ENCODE measurements at places on chromosomes 7 and 10. TPM values are rescaled to one million over a fixed set of nuclear protein-coding genes. Genes with fewer than 3 reads are reported as not detected.

GRCh38 chr10:104029521-104029860 is 56.2 kb downstream of the COL17A1 start:
- DNase-seq = no peak

GRCh38 chr7:41711283-41712064 is 8.6 kb upstream of the INHBA start:
- DNase-seq = no peak

DNA sequence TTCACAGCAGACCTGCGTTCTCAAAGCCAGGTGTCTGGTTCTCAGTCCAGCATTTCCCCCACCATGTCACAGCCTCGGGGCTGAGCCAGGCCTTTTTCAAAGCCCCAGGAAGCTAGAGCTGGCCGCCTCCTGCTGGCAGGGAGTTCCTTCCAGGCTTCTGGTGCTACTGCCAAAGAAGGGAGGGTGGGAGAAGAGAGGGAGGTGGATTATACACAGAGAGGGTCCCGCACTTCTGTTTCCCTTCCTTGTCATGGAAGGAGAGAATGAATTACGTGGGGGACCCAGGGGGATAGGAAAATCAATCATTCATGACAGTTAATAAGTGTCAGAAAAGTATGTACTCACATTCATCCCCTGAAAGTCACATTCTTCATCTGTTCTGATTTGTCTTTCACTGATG is 600 bp upstream of the LGI1 start:
- no peak for DNase-seq

- DNase-seq = no peak
Measured at GRCh38 chr7:147804032-147804431, 786.5 kb upstream of the C7orf33 start.

- DNase-seq = no peak
Measured at GRCh38 chr10:79116801-79117723, 48.3 kb downstream of the ZMIZ1 start.

GRCh38 chr10:86034710-86035109 is 331.9 kb downstream of the GRID1 start:
- DNase-seq = no peak

DNA sequence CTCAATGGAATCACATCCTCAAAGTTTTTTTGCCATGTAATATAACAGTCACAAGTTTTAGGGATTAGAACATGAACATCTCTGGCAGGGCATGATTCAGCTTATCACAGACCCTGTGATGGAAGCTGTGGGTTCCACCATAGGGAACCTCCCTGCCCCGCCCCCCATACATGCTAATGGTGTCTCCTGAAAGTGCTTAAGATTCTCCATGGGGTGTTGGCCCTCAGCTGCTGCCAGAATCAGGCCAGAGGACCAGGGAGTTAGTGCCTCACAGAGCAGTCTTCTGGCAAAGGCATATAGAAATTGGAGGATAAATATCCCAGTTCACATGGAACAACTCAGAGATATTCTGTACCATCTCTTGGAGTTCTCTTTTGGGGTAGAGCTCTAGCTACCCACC is 119.4 kb downstream of the RAB11FIP2 start:
- DNase-seq = no peak

DNA sequence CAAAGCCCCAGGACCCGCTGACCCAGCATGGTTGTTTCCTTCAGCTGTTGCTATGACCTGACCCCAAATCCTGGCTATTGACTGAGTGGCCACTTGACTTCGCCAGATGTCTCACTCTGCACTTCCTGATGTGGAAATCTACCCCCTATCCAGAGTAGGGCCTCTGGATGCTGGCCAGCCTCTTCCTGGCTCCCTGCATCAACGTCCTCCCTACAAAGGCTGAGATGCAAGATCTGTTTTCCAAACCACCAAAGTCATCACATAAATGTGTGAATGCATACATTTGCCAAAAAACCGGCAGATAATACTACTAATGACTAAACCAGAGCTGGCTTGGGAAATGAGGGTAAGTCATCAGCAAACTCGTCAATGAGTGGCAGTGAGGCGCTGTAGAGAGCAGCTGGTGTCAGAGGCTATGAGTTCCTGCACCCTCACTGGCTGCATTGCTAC is 70.4 kb downstream of the PYROXD2 start:
- peak; percentile 87 for DNase-seq

- no peak for DNase-seq
Measured at GRCh38 chr10:75508239-75508813, 76.9 kb downstream of the LRMDA start.

GRCh38 chr10:129027906-129028305 is 439.1 kb upstream of the MGMT start:
- DNase-seq = no peak

- DNase-seq = no peak
Measured at GRCh38 chr7:122965306-122965705, 30.2 kb downstream of the TAS2R16 start.

- no peak for DNase-seq
Measured at GRCh38 chr7:106569500-106569929, 91.4 kb downstream of the CCDC71L start.

DNA sequence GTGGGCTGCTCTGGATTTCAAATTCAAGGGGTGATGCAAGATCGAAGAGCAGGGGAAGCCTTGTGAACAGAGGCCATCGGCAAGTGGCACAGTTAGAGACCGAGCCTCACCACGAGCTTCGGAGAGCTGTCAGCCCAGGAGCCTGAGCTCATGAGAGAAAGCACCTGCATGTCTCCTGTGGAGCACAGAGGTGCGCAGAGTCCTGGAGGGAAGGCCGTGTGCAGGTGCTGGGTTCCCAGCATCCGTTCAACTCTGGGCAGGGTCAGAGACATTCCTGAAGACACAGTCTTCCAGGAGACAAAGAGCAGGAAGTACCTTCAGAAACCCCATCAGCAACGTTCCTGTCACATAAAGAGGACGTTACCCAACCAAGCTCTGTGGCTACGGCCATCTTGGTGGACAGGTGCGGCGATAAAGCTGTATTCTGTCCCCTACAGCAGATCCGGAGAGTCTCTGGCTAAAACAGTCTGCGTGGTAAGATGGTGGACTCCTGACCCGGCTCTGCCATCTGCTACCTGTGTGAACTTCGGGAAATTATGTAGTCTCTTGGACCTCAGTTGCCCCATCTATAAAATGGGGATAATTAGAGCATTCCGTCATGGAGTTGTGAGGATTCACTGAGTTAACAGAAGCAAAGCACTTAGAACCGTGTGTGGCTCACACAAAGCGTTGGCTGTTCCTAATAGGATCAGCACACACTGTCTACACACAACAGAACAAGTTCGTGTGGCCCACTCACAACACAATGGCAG is 40.6 kb downstream of the NOD1 start:
- no peak for DNase-seq

GRCh38 chr10:100725071-100725471 is 20.3 kb upstream of the PAX2 start:
- DNase-seq = no peak

GRCh38 chr7:151671514-151671913 is 151.8 kb upstream of the RHEB start:
- DNase-seq = peak; percentile 14

- no peak for DNase-seq
Measured at GRCh38 chr7:94276795-94277194, 117.9 kb upstream of the COL1A2 start.

GRCh38 chr10:103197174-103197573 is 4.1 kb upstream of the NT5C2 start:
- DNase-seq = no peak

DNA sequence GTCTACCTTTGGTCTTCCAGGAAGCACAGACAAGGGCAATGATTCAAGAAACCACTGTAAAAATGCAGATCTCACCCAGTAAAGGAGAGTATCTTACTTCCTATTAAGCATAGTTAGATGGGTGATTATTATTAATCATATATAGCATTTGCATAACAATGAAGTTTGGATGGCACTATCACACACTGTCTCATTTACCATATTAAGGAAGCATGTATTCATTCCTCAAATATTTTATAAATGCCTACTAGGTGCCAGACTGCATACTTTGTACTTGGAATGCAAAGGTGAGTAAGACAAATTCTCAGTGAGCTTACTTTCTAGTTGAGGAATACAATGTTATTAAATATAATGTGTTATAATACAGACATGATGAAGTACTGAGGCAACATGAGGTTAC is 53.9 kb upstream of the SKAP2 start:
- DNase-seq = no peak

DNA sequence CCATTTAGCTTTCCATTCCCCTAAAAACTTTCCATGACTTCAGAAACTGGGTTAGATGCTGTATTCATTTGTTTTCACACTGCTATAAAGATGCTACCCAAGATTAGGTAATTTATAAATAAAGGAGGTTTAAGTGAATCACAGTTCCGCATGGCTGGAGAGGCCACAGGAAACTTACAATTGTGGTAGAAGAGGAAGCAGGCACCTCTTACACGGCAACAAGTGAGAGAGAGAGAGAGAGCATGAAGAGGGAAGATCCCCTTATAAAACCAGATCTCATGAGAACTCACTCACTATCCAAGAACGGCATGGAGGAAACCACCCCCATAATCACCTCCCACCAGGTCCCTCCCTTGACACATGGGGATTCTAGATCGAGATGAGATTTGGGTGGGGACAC is 336.8 kb downstream of the TFEC start:
- no peak for DNase-seq

GRCh38 chr7:128827971-128828711 is 2.1 kb upstream of the FLNC start:
- no peak for DNase-seq

DNA sequence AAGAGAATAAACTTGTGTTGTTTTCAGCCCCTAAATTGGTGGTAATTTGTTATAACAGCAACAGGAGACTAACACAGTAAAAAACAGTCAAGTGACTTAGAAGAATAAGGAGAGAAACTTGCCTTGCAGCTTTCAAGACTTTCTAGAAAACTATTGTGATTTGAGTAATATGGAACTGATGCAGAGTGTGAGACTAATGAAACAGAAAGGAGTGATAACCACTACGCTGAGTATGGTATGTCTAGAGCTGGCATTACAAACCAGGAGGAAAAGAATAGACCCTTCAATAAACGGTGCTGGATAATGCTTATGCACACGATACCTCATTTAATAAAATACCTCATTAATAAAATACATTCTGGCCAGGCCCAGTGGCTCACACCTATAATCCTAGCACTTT is 99.9 kb downstream of the CREM start:
- no peak for DNase-seq

DNA sequence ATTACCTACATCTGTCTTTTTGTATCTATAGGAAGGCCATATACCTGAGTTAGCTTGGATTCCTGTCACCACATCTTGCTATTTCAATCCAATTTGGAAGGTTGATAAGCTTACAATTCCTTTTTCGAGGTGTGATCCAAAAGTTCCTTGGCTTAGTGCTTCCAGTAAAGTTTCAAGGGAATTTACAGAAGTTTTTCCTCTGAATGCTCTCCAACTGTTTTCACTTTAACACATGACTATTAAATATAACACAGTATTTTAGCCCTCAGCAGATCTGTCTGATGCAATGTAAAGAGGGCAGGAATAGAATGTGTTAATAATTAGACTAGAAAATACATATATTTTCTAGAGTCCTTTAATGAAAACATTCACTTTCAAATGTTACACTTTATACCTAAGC is 171.4 kb downstream of the DKK1 start:
- DNase-seq = no peak

GRCh38 chr10:29692121-29692539 is 57.4 kb upstream of the SVIL start:
- DNase-seq = no peak

- DNase-seq = no peak
Measured at GRCh38 chr10:27783660-27784059, 38.0 kb upstream of the MKX start.

DNA sequence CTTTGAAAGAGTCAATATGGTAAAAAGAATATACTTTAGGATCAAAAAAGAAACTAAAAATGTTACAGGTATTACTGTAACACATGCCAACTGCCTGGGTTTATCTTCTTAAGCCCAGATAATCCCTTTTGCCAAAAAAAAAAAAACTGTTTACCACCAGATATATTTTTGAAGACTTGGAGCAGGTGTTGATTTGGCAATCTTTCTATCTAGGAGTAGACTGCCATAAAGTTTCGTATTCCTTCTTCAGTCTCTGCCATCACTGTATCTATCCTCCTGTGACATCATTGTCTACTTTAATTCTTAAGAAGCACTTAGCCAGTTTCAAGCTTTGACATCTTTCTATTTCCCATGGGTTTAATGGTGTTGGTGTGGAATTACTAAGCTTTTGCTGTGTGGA is 161.0 kb downstream of the ST7 start:
- no peak for DNase-seq

DNA sequence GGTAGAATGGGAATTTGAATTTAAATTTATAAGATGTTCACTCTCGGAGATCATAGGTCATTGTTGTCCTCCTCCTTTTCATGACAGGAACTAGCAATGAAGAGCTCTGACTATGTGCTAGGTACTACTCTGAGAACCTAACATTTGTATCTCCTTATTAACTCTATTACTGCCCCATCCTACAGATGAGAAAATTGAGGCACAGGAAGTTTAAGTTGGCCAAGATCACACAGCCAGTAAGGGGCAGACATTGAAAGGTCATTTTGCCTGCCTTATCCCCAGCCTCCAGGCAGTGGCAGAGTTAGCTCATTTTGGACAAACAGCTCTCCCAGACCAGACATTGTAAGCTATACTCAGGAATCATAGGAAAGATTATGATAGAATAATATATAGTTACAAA is 6.0 kb downstream of the SRGN start:
- DNase-seq = no peak

DNA sequence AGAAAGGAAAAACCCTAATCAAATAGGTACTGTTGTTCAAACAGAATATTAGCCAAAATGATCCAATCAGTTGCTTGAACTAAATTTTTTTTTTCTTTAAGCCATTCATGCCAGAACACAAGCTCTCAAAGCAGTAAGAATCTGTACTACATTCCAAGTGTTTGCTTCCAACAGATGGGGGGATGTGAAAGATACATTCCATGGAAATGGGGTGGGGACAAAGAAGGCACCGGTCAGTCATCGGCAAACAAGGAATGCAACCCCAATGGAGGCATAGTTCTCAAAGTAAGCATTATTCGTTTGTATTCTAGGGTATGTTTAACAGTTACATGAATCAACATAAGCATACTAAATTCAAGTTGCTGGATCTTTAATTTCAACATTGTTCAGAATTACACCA is 32.5 kb downstream of the C10orf143 start:
- no peak for DNase-seq

Gene STRIP2
- total RNA-seq = 1.1 TPM

Gene NEUROG3
- not detected for total RNA-seq

Gene SNX13
- total RNA-seq = 54.7 TPM

Gene VSTM4
- 6.0 TPM for total RNA-seq

Gene WNT8B
- not detected for total RNA-seq
